ENCODE measurements at places on chromosomes 4 and X. TPM values are rescaled to one million over a fixed set of nuclear protein-coding genes. Genes with fewer than 3 reads are reported as not detected.

GRCh38 chr4:25158817-25159216, 1.4 kb downstream of the SEPSECS start:
- DNase-seq: no peak

- no peak for DNase-seq
These were observed 356.1 kb downstream of the HNRNPD start for GRCh38 chr4:82017680-82018079.

Gene IL13RA1
- total RNA-seq: 42.2 TPM

Gene TMPRSS11F
- total RNA-seq: not detected
